ENCODE measurements at places on chromosomes 4 and X.

- no peak for DNase-seq
Measured at GRCh38 chrX:104565791-104566680, at the start of gene IL1RAPL2. IL1RAPL2 (plus strand) TSS chrX:104566199.

DNA sequence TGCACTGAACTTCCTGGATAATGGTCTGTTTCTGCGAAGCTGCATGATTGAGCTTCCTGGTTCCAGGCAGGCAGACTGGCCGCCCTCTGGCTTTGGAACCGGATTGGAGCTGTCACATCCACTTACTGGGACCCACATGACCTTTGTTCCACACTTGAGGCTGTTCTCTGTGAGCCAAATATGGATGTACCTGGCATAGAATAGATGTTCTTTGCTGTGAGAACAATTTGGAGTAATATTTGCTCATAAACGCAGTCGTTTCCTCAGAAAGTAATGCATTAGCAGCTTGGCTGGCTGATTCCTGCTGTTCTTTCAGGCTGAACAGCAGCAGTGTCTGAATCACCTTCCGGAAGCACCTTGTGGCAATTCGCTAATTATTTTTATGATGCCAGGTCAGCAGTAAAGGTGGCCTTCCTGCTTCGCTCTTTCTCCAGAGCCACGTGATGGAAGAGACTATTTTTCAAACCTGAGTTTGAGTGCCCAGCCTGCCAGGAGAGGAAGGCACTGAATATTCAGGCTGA lies 78.1 kb upstream of the BOD1L1 start:
- no peak for DNase-seq

DNA sequence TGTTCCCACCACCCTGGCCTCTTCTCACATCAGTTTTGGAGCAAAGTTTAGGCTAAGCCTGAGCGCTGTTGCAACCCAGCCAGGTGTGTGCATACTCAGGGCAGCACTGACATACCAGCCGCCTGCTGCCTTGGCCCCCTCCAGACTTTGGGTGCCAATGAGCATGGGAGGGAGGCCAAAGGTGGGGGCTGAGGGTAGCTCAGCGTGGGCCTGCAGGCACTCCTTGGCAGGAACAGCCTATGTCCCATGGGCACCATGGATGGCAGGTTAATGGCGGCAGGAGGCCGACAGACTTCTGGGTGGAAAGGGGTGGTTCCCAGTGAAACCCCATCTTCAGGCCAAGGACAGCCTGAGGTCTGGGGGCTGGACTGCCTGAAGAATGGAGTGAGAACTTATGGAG lies 462.2 kb downstream of the ADGRL3 start:
- no peak for DNase-seq

DNA sequence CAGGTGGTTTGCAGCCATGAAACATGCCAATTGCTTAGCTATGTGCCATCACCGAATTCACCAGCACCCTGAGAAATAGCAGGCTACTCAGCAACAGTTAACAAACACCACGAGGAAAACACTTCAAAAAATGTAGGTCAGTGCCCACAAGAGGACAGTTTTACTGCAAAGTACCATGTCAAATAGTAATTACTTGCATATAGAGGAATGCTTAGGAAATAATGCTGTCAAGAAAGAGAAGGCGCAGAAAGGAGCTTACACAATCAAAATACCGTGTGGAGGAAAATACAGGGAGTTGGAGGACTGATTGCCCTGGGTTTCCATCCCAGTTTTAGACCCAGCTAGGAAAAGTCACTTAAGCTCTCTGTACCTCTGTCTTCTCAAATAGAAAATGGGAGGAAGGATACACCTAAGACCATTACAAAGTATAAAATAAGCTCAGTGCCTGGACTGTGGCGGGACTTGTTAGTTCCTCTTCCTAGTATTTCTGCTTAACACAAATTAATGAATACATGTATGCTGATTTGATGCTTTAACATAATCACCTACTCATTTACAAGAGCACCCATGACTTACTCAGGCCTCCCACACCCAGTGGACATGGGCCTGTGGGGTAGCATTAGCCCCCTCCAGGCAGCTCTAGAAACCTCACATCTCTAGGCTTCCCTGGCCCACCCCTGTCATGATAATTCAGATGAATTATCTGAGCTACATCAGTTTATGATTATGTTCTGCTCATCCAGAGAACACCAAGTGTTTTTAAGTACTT lies 44.5 kb upstream of the IL21 start:
- DNase-seq = no peak

- DNase-seq = no peak
Measured at GRCh38 chr4:7429601-7430078, 5.1 kb downstream of the PSAPL1 start.
